ENCODE measurements at places on chromosomes 12 and 14. TPM values are rescaled to one million over a fixed set of nuclear protein-coding genes. Genes with fewer than 3 reads are reported as not detected.

GRCh38 chr12:111406474-111407376 is 1.0 kb downstream of the SH2B3 start:
- no peaks in the 10 kb centered on the region for H3K36me3 ChIP-seq
- H3K27me3 ChIP-seq: no peaks in the 10 kb centered on the region
- H3K4me1 ChIP-seq: peaks cover 29% of the 10 kb centered on the region
- no peak for DNase-seq

- no peaks in the 10 kb centered on the region for H3K4me1 ChIP-seq
- DNase-seq: no peak
- H3K36me3 ChIP-seq: no peaks in the 10 kb centered on the region
- no peak overlapping the region for H3K4me3 ChIP-seq
- no peak overlapping the region for H3K27ac ChIP-seq
- H3K27me3 ChIP-seq: no peaks in the 10 kb centered on the region
Observed at GRCh38 chr14:24673059-24673458, 39.1 kb upstream of the GZMB start.

- no peaks in the 10 kb centered on the region for H3K36me3 ChIP-seq
- H3K4me3 ChIP-seq: no peak overlapping the region
- no peaks in the 10 kb centered on the region for H3K4me1 ChIP-seq
- H3K27ac ChIP-seq: no peak overlapping the region
- H3K27me3 ChIP-seq: no peaks in the 10 kb centered on the region
Observed at GRCh38 chr12:14613718-14614117, 46.0 kb upstream of the PLBD1 start.

LMNTD1 gene
- polyA plus RNA-seq: 1.3 TPM

DNA sequence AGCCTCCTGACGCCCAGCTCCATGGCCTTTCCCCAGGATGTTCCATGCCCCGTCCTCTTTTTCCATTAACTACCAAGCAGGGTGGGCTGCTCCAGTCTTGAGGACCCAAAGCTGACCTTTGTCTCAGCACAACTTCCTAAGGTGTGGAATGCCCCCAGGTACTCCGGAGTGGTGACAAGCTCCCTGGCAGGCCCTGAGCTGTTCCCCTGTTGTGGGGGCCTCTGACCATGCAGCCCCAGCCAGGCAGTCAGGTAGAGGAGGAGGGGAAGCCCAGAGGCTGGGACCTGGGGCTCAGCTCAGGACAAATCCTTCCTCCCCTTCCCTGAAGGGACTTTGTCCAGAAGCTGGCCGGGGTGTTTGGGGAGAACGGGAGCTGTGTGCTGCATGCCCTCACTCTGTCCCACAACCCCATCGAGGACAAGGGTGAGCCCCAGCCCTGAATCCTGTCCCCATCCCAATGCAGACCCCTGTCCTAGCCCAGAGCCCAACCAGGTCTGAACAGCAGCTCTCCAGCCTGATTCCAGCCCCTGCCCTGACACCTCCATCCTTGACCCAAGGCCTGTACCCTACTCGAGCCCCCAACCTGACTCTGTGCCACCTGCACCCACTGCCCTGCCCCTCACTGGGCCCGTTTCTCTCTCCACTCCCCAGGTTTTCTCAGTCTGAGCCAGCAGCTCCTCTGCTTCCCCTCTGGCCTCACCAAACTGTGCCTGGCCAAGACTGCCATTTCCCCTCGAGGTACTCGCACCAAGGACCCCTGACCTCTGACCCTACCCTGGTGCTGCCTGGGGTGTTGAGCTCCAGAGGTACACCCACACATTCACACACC is 4.4 kb downstream of the CARMIL3 start:
- H3K27ac ChIP-seq: no peak overlapping the region
- no peak for DNase-seq
- peaks cover 5% of the 10 kb centered on the region for H3K4me1 ChIP-seq

Measured in IMR-90 (cell line).